Activated effector memory CD4-positive, alpha-beta T cell treated with anti-CD3 and anti-CD28 coated beads, Interleukin-2, amount 50 U/mL, for 16 hours (primary cell): ENCODE measurements at places on chromosomes 3 and 15.
A peak's percentile ranks its signal among the peaks of the same experiment; 100 is the strongest.

- no peak for DNase-seq
These were observed 54.6 kb downstream of the SUCLG2 start for GRCh38 chr3:67599821-67600220.

GRCh38 chr15:29018995-29019976, 133.5 kb downstream of the APBA2 start:
- no peak for DNase-seq

DNA sequence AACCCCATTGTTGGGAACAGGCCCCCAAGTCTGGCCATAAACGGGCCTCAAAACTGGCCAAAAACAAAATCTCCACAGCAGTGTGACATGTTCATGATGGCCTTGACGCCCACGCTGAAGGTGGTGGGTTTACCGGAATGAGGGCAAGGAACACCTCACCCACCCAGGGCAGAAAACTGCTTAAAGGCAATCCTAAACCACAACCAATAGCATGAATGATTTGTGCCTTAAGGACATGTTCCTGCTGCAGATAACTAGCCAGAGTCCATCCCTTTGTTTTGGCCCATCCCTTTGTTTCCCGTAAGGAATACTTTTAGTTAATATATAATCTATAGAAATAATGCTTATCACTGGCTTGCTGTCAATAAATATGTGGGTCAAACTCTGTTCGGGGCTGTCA, 47.7 kb downstream of the KLHDC8B start:
- DNase-seq = no peak

GRCh38 chr3:41629986-41630385, 331.9 kb downstream of the ULK4 start:
- DNase-seq = no peak

DNA sequence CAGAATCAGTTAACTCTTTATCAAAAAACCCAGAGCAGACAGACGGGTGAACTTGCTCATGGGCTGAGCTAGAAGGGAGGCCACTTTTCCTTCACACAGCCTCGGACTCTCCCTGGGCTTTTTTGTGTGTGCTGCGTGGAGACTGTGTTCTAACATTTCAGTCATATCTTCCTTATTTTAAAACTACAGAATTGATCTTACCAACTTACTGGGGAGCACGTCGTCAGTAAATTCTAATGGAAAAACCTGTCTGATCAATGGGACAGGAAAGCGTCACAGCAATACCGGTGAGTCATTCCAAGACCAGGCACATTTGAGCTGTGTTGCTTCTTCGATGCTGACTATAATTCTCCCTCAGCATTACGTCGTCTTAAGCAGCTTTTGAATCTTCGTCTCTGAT, 145.1 kb downstream of the LPP start:
- peak; percentile 69 for DNase-seq

DNA sequence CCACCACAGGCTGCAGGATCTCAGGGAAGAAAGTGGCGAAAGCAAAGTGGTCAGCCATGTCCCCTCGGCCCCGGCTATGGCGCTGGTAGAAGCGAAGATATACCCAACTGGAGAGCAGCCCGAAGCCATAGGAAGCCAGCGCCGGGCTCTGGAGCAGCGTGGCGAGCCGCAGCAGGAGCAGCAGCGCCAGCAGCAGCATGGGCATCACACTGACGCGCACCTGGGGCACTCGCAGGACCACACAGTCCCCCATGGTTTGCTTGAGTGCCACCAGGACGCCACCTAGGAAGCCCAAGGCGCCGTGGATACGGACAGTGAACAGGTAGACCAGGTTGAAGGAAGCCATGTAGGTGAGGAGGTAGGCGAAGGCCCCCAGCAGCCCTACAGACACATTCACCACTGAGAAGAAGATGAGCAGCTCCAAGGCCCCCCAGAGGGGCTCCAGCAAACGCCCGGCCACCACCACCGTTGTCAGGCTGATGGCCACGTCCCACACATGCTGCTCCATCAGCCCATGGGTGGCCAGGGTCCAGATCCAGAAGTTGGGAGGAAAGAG, 888 bp downstream of the TMEM115 start:
- no peak for DNase-seq

DNA sequence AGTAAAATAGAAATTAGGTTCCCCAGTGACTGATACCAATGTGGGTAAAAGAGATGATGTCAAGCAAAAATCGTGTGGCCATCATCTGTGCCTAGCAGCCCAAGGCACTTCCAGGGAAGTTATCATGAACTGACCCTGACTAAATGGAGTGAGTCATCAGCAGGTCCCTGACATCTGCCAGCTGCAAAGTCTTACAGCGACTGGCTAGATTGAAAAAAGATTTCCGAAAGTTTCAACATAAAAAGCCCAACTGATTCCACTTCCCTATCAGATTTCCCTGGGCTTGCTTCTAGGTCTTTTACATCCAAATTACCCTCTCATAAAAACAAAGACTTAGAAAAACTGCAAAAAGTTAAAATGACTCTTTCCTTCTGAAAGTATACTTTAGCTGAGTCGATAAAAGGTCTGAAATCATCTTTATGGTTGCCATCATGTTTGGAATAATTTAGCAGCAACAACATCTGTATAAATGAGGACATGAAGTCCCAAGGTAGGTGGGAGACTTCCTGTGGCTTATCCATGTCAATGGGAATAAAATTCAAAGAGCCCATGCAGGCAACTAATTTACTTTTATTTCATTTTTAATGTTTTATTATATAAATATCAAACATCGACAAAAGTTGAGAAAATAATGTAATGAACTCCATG, 342.8 kb downstream of the ERC2 start:
- DNase-seq = no peak

- DNase-seq = no peak
These were observed 83.1 kb downstream of the PGPEP1L start for GRCh38 chr15:98924401-98925049.

DNA sequence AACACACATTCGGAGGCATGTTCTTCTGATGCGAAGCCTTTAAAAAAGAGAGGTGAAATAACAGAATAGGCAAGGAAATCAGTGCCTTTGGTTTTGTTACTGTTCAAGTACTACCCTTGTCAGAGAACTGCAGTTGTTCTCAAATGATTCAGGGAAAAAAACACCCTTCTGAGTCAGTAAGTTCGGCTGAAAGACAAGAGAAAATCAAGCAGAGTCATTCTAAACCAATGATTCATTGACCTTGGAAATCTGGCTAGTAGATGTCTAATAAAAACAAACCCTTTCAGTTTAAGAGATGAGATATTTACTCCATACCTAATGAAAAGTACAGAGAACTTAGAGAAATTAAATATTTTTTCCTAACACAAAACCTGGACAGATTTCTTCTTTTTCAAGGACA, 72.7 kb upstream of the ABI3BP start:
- no peak for DNase-seq
